ENCODE measurements at places on chromosomes 11 and 22.

- DNase-seq = no peak
These were observed 598.0 kb upstream of the API5 start for GRCh38 chr11:42713753-42714152.

GRCh38 chr11:129090056-129090455, 102.1 kb downstream of the ARHGAP32 start:
- DNase-seq = no peak

DNA sequence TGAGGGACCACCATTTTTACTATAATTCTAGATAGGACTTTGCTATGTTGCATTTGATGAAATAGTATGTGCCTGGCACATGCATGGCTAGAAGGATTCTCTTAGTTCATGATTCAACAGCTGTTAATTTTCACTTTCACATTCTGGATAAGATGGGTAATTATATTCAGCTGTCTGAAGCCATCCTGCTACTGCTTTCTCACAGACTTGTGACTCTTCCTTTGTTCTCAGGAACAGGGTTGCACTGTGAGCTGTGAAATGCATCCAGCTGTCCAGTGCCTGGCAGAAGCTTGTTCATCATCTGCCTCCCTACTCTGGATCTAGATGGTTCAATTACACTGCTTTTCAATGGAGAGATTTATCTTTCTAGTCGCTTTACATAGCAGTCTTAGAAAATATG, 610.1 kb upstream of the ANO5 start:
- no peak for DNase-seq

DNA sequence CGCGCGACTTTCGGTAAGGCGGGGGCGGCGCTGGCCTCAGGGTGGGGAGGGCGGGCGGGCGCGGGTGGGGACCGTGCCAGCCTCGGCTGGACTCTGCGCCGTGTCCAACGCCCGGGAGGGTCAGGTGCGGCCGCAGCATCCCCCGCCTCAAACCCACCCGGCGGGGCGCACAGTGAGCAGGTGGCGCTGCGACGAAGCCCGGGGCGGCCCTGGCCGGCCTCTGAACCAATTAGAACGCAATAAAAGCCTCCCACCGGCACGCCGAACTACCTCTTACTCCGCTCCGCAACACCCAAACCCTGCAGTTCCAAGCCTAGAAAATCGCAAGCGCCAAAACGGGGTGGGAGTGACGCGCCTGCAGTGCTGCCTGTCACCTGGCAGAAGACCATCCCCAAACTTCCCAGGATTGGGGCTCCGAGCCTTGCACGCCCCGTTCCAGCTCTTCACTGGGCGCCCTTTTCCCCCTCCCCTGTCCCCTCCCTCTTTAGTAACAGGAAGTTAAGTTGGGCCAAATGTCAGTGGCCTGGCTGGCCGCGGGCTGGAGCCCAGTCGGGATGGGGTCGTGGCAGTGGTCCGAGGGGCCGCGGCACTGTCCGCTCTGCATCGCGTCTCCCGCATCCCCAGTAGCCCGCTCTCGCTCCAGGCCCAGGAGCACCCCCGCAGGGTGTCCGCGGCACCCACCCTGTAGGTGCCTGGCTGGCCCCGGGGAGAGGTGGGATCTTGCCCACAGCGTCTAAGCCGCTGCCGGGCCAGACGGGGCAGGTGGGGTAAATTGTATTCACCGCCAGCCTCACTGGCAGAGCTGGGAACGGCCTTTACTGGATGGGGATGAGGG, 541 bp downstream of the MICAL2 start:
- DNase-seq = no peak

DNA sequence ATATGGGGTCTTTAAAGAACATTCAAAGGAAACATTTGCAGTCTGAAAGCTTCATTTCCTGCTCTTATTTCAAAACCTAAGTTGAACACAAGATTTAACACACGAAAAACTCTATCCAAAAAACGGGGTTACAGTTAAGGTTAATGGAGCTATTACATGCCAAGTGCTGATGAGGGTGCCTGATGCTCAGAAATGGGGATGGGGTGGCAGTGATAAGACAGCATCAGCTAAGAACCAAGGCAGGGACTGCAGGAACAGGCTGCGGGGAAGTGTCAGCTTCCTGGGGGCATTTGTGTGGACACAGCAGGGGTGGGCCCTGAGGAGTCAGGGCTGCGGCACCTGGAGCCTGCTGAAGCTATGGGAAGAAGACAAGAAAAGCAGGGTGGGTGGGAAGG, 12.2 kb downstream of the DGCR2 start:
- DNase-seq = no peak

- no peak for DNase-seq
These were observed 14.3 kb downstream of the ARFGAP3 start for GRCh38 chr22:42842658-42843370.

GRCh38 chr11:96393753-96394348, 4.0 kb downstream of the JRKL start:
- DNase-seq = no peak

DNA sequence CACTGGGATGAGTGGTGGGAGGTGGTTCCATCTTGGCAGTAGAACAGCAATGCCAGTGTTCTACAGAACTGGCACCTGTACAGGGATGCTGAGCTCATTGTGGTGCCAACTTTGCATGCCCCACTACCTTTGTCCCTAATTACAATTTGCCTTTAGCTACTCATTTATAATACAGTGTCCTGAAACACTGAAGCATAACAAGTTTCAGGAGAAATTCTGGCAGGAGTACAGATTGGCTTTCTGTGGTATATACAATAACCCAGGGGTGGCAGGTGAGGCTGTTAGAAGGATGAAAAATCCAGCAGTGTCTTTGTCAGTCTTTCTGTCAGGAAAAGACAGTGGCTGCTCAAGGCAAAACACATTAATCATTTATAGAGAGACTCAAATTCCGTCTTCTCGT, 240.3 kb downstream of the FAM76B start:
- DNase-seq = no peak

DNA sequence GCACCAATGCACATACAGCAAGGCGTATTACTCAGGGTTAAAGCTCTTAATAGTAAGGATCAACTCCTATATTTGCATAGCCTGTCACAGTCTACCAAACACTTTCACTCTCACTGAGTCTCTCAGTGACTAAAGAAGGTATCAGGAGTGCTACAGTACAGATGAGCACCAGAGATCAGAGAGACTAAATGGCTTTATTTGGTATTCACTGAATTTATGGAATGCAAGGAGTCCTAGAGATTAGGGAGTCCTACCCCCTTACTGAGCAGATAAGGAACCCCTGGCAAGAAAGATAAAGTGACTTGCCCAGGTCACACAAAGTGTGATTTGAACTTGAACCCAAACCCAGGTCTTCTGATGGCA, 396.4 kb upstream of the CCDC90B start:
- DNase-seq = no peak

- DNase-seq = no peak
These were observed 22.0 kb upstream of the P2RY6 start for GRCh38 chr11:73249853-73250783.

- DNase-seq = no peak
These were observed 227.6 kb upstream of the PITPNB start for GRCh38 chr22:28146401-28147314.

GRCh38 chr11:14224395-14224794, 134.6 kb downstream of the RRAS2 start:
- DNase-seq = no peak

DNA sequence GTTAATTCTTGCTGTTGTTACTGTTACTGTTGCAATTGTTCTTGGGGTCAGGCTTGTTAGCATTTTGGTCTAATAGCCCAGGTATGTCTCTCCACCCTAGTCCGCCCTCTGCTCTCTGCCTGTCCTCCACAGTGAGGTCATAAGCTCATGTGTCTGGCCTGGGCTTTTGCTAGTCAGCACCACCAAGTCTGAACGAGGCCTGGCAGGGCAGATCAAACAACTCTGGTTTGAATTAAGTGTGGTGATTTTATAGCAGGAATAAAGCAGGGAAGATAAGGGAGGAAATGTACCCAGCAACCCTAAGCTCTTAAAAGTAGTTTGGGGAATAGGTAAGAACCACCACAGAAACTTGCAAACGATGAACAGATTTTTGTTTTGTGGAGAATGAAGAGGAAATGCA, 98.7 kb downstream of the ABTB2 start:
- DNase-seq = no peak

DNA sequence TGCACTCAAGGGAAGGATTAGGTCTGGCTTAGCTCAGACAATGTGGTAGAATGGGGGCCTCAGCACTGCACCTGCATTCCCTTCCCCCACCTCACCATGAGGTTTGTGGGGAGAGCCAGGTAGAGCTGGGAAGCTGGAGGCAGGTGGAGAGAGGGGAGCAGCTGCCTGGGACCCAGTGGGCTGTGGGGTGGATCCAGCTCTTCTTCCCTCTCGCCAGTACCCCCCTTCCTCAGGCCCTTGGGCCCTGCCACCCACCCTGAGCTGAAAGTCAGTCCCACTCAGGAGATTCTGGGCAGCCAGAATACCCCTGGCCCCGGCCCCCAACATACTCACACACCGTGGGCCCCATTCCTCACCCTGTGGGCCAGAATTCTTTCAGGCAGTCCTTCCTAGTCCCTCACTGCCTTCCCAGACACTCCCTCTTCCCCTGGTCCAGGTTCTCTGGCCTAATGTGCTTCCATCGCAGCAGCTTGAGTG, 3.1 kb upstream of the POLD4 start:
- no peak for DNase-seq

DNA sequence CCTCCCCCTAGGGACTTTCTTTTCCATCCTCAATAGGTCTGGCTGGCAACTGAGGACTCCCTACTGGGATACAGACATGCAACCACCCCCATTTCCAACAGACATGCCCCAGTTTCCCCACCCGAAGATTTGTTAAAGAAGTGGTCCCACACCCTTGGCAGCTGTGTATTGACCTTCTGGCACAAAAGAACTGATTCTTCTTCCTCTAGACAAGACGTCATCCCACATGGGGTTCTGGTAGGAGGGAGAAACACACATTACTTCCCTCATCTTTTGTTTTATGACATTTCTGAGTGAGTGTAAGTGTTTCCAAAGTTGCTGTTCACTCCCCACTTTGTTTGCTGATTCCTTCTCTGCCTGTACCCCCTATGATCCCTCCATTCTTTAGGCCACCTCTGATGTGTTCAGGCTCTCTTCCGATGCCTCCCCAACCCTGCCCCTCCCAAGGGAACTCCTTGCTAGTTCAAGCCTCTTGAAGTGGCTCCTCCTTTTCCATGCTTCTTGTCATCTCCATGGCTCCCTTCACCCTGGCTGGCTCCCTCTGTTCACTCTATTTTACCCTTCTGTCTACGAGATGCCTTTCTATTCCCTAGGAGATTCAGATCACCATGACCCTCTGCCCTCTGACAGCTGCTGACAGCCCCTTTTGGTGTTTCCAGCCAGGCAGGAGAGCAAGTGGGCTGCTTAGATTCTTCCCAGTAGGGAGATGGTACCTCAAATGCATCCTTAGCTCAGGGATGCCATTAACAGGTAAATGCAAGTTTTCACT, 4.3 kb downstream of the KIRREL3 start:
- no peak for DNase-seq

GRCh38 chr11:70111269-70112016, 33.3 kb downstream of the ANO1 start:
- no peak for DNase-seq

DNA sequence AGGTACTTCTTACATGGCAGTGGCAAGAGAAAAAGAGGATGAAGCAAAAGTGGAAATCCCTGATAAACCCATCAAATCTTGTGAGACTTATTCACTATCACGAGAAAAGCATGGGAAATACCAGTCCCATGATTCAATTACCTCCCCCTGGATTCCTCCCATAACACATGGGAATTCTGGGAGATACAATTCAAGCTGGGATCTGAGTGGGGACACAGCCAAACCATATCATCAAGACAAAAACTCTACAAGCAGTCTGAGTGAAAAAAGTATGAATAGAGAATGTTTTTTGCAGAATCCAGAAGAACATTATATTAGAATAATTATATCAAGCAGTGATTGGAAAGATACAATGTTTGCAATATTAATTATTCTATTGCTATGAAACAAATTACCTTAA, 893.7 kb downstream of the FAM181B start:
- DNase-seq = no peak

- no peak for DNase-seq
These were observed 8.5 kb downstream of the TMEM258 start for GRCh38 chr11:61783717-61784505.

GRCh38 chr11:112163875-112164685, at the start of gene IL18:
TSS of gene IL18 (minus strand) at chr11:112164094. CDS start at chr11:112155053, 9,041 bp downstream.
- peak; percentile 29 for DNase-seq

DNA sequence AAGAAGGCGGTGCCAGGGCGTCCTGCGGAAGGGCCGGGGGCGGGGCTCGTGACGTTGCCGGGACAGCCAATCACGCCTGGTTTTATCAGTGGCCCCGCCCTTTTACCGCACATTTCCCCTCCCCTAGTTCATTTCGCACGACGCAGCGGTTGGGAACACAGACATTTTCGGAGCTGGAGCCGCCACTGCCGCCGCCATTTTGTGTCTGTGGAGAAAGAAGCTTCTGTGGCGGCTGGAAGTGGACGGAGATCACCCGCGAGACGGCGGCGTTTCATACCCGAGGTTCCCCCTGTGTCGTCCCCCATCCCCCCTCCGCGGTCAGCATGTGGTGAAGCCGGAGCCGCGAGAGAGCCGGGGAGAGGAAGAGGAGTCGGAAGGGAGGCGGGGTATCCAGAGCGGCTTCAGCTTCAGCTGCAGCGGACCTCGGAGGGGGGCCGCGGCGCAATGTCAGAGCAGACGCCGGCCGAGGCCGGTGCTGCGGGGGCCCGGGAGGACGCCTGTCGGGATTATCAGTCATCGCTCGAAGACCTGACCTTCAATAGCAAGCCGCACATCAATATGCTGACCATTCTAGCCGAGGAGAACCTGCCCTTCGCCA, at the start of gene PCF11:
Gene PCF11 (plus strand): TSS at position 136 of the 598 bp plus-strand sequence. CDS start 309 bp downstream, at position 445.
- no peak for DNase-seq

- DNase-seq = no peak
These were observed 45.8 kb downstream of the SIK3 start for GRCh38 chr11:117052196-117053149.

DNA sequence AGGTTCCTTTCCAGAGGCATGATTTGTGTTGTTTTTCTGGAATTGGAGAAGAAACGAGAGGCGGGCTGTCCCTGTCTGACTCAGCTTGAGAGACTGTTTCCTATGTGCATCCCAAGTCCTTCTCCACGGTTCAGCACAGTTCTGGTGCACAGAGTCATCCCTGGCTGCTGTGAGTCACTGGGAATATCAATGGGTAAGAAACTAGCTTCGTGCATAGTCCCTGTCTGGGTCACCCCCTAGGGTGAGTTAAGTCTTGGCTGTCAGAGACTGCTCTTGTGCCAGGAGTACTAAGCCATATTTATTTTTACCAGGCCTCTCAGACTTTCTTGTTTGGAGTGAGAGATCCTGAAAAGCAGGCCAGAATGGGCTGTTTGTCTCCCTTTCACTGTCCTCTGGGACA, 2.4 kb upstream of the LRP4 start:
- no peak for DNase-seq

GRCh38 chr11:110809417-110810199, 97.4 kb upstream of the ARHGAP20 start:
- DNase-seq = no peak

Data from head of caudate nucleus (tissue), 42 donors.